Breast epithelium (tissue), 4 donors: ENCODE measurements at places on chromosomes 4 and X.

- no peak for DNase-seq
Observed at GRCh38 chrX:11285651-11286050, 7.6 kb upstream of the AMELX start.

- DNase-seq: no peak
Observed at GRCh38 chrX:119398974-119399771, at the start of gene SLC25A43. Gene SLC25A43, plus strand, starts transcription at chrX:119399336. Its CDS starts 68 bp downstream, at chrX:119399404.

DNA sequence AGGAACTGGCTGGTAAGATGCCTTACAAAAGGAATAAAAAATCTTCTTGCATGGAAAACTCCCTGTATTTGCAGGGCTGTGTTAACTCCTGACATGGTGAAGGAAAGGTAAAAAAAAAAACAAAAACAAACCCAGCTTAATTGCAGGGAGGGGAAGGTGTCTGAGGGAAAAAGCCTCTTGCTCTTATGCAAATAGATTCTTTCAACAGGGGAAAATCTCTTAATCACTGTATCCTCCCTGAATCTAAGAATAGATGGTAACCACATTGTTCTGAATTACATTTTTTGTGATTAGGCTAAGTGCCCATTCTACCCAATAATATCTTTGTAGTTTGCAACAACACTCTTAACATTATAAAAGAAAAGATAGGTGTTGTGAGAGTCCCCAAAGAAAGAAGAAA lies 172.6 kb downstream of the RBM46 start:
- no peak for DNase-seq

GRCh38 chr4:174430576-174430975 lies 91.7 kb downstream of the HPGD start:
- DNase-seq: no peak

DNA sequence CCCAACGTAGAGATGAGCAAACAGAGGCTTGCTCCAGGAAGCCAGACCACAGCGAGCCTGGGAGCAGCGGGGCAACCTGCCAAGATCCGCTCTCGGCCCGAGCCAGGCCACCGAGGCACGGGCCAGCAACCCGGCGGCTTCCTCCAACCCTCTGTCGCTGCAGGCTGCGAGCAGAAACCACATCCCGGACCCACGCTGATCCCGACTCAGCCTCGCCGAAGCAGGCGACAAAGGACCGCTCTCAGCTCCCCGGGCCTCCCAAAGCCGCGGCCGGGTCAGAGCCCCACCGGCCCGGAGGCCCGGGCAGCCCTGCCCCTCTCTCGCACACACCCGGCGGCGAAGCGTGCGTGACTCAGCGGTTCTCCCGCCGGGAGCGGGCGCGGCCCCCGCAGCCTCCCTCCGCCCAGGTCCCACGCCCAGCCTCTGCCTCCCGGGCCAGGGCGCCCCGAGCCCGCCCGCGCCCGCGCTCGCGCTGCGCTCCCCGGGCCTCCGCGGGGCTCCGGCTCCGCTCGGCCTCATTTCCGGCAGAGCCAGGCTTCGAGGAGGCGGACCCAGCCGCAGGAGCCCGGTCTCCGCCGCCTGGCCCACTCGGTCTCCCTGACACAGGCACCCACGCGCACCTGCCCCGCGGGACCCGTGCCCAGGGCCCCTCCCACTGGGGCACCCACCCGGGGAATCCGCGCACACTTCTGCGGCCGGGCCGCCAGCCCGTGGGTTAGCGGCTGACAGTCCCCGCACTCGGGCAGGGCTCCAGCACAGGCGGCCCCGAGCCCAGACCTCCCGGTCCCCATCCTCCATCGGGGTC lies 1.7 kb downstream of the PPP2R2C start:
- DNase-seq: peak; percentile 54

- DNase-seq: no peak
Observed at GRCh38 chr4:54224996-54225597, 4.0 kb upstream of the PDGFRA start.

DNA sequence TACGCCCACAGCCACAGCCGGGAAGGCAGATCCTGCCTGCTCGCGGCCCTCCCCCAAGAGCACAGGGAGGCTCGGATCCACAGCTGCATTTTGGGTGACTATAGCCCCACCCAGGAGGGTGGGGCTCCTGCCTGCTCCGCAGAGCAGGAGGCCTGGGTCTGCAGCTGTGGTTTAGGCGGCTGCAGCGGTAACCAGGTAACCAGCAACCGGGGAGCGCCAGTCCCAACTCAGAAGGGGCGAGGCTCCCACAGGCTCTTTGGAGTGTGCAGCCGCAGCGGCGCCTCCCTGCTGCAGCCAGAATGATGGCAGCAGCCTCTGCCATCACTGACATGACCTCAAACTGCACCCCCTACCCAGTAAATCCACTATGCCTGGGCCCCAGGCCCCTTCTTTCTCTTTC lies 148.0 kb upstream of the F9 start:
- no peak for DNase-seq

DNA sequence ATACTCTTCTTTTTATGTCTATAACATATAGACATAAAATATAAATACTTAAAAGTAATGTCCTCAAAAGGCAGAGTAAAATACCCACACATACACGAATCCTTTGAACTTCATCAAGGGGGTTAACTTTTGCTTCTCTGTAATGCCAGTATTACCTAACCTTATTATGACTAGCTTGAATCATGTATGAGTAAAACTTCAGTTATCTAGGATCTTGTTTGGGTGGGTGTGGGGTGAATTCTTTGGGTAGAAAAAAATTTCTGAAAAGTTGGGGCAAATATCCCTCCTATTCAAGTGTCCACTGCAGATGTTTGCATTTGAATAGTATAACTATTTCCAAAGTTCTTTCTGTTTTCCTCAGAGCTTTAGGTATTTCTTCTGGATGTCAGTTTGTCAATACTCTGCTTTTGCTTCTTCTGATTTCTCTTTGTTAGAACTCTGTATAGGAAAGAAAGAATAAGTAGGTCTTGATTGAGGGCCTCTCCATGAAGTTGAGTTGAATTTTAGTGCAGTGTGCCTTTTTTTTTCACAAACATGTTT lies 173.8 kb downstream of the ADGRL3 start:
- DNase-seq: no peak

DNA sequence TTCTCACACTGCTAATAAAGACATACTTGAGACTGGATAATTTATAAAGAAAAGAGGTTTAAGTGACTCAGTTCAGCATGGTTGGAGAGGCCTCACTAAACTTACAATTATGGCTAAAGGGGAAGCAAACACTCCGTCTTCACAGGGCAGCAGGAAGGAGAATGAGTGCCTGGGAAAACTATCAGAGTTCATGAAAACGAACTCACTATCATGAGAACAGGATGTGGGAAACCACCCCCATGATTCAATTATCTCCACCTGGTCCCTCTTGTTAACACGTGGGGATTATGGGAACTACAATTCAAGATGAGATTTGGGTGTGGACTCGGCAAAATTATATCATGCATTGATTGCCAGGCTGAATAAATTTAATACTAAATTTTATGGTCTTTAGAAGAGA lies 592.7 kb downstream of the GRXCR1 start:
- DNase-seq: no peak

DNA sequence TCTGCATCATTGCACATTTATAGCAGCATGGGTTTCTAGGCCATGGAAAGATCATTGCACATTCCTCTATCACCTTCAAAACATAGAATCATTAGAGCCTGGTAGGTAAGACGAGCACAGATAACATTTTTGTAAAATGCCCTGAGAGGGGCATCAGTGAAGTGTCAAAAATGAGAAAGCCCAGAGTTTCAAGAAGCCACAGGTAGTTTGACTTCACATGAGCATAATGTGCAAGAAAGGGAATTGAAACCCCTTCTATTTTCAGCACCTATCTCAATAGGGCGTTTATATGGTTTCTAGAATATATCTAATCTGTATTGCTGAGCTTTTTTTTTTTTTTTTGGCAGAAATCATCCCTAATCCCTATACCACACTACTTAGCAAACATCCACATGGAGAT lies 2441.7 kb downstream of the ARAP2 start:
- DNase-seq: no peak

GRCh38 chr4:124135409-124135813 lies 577.1 kb downstream of the ANKRD50 start:
- DNase-seq: no peak

- DNase-seq: no peak
Observed at GRCh38 chr4:90844241-90844640, 717.0 kb downstream of the CCSER1 start.

DNA sequence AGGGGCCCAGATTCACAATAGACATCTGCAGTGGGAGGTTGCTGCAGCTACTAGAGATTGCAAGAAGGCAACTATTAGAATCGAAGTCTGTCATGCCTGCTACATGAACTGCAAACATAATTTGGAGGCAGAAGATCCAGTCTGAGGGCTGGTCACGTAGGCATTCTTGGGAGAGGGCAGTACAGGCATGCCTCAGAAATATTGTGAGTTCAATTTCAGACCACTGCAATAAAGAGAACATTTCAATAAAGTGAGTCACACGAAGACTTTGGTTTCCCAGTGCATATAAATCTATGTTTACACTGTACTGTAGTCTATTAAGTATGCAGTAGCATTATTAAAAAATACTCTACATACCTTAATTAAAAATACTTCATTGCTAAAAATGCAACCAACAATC lies 585.8 kb upstream of the FAT1 start:
- DNase-seq: no peak

GRCh38 chr4:1754336-1754735 lies 33.0 kb downstream of the TACC3 start:
- no peak for DNase-seq

DNA sequence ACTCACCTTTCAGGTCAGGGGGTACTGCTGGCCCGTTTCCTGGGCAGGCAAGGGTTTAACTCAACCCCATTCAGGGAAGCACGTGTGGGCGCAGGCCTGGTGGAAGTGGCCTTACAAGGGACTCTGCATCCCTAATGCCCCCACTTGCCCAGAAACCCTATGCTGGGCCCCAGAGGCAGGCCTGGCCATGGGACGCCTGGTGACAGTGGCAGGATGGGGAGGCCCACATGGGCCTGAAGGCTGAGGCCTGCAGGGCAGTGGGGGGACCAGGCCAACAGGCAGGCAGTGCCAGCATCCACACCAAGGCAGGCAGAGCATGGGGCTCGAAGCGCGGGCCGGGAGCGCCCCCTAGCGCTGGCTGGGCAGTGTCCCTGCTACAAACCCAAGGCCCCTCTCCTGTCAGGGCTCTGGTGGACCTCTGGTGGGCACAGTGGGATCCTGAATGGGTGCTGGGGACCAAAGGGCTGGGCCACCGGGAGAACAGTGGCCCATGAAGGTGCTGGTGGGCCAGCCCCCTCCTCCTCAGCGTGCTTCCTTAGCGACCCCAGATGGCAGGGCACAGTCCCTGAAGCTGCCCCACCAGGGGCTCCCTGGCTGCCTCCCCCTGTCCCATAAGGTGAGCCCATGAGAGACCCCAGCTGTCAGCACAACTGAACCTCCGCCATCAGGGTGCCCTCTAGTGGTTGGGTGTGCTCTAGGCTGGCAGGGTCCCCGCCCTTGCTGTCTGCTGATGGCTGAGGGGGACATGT lies 16.8 kb downstream of the FGFR3 start:
- DNase-seq: no peak

DNA sequence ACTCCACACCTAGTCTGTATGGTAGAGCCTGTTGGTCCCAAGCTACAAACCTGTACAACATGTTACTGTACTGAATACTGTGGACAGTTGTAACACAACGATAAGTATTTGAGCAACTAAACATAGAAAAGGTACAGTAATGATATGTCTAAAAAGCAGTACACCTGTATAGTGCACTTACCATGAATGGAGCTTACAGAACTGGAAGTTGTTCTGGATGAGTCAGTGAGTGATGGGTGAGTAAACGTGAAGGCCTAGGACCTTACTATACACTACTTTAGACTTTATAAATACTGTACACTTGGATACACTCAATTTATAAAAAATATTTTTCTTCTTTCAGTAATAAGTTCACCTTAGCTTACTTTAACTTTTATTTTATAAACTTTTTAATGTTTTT lies 104.0 kb downstream of the TMA16 start:
- no peak for DNase-seq

DNA sequence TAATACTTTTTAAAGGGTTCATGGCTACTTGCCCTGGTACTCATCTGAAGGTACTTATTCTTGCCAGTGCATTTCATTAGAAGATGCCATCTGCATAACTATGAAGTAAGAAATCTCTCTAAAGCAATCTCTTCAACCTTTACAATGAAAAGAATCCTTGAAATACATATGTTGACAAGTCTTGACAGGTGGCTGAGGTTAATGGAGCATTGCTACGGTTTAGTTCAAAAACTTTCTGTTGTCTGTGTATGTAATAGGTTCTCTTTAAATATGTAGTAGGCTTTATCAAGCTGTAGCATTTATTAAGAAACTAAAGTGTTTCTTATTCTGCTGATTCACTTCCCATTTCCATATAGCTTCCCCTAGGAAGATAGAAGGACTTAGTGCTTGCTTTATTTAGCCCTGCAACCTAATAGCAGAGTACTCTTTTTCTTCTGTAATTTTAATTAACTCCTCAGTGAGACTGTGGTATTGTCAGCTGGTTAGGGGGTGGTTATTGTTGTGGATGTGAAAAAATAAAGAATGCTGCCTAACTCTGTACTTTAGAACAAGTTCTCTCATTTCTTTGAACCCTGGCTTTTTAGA lies 39.3 kb downstream of the SLAIN2 start:
- DNase-seq: no peak

DNA sequence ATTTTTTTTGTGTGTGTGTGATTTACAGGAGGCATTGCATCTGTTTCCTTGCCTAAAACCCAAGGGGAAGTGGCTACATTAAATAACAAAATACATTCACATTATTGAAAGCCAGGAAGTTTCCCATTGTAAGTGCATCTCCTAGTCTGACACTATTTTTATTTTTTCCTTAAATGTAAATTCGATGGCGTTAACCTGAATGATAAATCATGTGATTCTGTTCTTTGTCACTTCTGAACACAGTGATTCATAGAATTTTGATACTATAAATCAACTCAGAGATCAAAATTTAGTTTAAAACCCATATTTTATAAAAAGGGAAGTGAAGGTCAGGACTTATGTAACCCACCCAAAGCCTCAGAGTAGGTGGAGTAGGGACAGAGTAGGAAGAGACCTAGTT lies 258.1 kb downstream of the GABRG1 start:
- DNase-seq: no peak

GRCh38 chr4:39900966-39901365 lies 76.7 kb downstream of the PDS5A start:
- no peak for DNase-seq

- no peak for DNase-seq
Observed at GRCh38 chrX:136574548-136574947, 42.5 kb downstream of the VGLL1 start.

DNA sequence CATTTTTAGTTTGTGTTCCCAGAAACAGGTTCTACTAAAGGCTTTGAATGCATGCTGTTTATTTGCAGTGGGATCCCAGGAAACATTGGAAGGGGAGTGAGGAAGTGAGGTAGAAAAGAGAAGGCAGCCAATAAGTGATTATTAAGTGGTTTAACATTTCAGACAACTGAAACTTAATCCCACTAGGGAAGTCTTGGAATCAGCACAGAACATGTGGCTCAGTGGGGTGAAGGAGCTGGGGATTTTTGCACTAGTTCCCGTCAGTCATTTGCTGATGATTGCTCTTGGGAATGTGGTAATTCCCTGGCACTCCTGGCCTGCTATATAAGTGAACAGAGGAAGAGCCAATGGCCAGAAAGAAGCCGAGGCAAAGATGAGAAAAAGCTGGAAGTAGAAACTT lies 1053.0 kb upstream of the IGFBP7 start:
- no peak for DNase-seq
